CD4-positive, alpha-beta memory T cell (primary cell): ENCODE measurements at places on chromosomes 4 and X.

- DNase-seq: no peak
Measured at GRCh38 chr4:104418286-104418685, 76.4 kb downstream of the CXXC4 start.

GRCh38 chr4:54231419-54231767 lies 2.3 kb downstream of the PDGFRA start:
- no peak for DNase-seq

DNA sequence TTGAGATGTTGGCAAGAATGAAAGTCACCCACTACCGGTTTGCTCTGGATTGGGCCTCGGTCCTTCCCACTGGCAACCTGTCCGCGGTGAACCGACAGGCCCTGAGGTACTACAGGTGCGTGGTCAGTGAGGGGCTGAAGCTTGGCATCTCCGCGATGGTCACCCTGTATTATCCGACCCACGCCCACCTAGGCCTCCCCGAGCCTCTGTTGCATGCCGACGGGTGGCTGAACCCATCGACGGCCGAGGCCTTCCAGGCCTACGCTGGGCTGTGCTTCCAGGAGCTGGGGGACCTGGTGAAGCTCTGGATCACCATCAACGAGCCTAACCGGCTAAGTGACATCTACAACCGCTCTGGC lies 12.3 kb downstream of the RPL9 start:
- no peak for DNase-seq

DNA sequence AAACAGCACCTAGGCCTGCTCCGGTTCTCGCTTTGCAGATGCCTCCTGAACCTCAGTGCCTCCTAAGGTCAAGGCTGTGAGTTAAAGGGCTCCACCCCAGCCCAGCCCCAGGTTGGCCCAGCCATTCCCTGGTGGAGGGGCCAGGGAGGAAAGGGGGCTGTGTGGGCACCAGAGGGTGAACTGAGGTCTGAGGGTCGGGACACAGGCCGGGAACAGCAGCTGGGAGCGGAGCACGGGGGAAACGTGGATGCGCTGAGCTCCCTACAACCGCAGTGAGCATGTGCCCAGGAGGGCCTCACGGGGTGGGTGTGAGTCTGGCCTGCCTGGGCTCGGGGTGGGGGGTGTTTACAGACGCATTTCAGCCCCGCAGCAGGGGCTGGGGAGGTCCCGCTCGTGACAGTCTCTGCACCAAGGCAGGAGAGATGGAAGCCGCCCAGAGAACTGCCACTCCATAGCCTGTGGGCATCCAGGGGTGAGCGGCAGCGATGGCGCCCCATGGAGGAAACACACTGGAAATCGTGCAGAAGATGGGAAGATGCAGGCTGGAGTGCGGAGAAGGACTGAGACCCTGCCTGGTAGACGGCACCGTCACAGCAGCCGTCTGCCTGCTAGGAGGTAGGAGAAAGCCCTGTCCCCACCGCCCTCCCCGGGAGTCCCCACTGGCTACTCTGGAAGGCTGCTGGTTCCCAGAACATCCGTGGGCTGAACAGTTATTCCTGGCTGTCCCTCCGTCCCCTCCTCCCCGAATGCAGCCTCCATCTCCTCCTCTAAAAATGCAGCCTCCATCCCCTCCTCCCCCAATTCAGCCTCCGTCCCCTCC lies 9.9 kb upstream of the SLC25A6 start:
- DNase-seq: no peak

GRCh38 chrX:44068043-44068442 lies 94.9 kb upstream of the NDP start:
- no peak for DNase-seq

DNA sequence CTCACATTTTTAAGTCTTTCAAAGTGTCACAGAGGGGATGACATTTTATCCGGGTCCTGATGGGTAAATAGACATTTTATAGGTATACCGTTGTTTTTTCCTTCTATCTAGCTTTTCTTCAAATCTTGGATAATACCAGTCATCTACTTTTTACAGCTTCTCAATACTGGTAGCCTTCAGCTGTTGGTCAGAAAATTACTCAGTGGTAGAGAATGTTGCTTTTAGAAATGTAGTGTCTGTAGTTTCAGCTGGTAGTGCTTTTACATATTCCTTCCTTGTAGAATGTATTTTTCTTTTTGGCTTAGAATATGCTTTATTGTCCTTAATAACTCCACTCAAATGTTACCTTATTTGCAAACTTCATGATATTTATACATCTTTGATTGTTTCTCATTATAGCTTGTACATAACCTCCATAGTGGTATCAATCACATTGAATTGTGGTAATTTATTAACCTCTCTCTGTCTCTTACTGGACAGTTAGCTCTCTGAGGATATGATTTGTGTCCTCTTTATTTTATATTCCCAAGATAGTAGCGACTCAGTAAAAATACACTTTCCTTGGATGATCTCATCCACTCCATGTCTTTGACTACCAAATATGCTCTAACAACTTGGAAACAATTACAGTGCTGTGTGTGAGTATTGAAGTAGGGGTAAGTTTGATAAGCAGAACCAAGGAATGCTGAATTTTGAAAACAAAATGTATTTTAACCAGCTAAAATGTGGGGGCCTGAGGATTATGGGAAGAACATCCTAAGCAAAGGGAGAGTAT lies 53.8 kb downstream of the RAP1GDS1 start:
- DNase-seq: no peak

DNA sequence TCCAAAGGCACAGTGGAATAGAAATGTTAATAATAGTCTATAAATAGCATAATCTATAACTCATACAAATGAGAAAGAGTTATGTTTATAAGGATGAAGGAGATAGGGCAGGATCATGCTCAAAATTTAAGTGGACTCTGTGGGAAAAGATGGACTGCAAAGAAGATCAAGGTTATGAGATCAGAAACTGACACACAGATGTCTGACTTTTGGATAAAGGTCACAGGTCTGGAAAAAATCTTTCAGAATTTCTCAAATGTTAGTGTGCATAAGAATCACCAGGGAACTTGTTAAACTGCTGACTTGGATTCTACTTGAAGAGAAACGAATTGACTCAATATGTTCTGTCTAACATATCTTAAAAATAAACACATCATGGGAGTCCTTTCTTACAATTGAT lies 104.1 kb downstream of the FSTL5 start:
- no peak for DNase-seq

DNA sequence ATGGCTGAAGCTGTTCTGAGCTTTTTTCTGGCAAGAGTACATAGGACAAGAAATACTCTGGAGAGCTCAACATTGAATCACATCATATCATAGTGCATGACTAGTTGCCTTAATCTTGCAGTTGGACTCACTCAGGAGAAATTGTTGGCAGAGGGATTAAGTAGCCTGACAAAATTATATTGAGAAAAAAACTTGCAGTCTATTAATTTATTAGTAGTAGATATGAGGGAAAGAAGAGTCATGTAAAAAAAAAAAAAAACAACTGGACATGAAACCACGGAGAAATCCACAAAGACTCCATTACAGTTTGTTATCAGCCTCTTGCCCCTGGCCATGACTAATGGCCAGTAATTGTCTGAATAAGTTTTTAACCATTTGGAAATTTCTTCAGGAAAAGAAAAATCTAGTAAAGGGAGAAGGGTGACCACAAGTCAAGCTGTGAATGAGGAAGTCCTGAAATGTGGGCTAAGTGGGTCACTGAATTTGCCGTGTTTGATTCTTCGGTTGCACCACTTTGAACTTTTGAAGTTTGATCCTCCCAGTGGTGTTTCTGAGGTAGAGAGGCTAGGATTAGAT lies 45.6 kb downstream of the FHL1 start:
- DNase-seq: no peak

DNA sequence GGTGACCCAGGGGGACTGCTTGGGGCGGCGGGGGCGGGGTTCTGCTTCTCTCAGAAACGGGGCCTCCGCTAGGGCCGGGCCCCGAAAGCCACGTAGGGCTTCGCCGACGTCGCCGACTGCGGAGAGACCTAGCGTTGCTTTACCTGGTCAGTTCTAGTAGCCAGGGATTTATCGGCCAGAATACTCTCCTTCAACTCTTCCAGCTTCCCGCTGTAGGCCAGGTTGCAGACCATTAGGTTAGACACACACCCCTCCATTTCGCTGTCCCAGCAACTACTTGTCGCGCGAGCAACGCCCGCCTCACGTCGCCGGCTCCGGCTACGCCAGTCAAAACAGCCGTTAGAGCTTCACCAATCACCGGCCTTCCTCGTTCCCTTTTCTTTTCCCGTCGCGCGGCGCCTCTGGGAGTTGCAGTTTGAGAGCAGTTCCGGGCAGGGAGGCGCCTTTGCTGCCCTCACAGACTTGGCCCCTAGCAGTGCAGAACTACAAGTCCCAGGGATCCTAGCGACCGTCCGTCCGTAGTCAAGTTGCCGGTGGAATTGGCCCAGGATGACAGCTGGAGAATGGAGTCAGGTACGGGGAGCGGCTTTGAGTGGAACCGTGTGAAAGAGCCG lies at the start of the genes ATG4A and PSMD10:
Gene ATG4A (plus strand): TSS at position 515 of the 614 bp plus-strand sequence. CDS start 49 bp downstream, at position 564.
Gene PSMD10 (minus strand): TSS at position 279 of the 614 bp plus-strand sequence. CDS start 22 bp downstream, at position 257.
- DNase-seq: peak; percentile 90

DNA sequence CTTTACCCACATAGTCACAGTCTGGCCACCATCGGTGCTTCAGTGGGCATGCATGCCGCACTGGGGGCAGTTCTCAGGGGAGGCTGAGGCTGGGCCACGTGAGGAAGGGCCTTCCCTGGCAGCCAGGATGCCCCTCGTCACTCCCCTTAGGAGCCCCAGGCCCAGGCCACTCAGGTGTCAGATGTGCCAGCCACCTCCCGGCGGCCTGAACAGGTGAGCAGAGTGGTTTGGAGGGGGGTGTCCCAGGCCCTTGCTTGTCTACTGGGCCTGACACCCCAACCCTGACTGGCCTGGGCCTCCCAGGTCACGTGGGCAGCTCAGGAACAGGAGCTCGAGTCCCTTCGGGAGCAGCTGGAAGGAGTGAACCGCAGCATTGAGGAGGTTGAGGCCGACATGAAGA lies 12.1 kb downstream of the CCDC22 start:
- no peak for DNase-seq

- no peak for DNase-seq
Measured at GRCh38 chr4:113582737-113583136, 178.8 kb downstream of the CAMK2D start.

GRCh38 chrX:109992203-109992602 lies 10.7 kb upstream of the TMEM164 start:
- DNase-seq: no peak

- DNase-seq: no peak
Measured at GRCh38 chrX:77118686-77119085, 328.5 kb upstream of the FGF16 start.

DNA sequence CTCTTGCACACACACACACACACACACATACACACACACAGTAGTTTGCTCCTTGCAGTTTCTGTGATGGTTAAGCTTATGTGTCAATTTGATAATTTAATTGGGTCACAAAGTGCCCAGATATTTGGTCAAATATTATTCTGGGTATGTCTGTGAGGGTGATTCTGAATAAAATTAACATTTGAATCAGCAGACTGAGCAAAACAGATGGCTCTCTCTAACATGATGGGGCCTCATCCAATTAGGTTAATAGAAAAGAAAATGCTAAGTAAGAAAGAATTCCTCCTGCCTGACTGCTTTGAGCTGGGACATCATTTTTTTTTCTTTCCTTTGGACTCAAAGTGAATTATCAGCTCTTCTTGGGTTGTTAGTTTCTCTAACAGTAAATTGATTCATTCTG lies 191.2 kb upstream of the INTU start:
- no peak for DNase-seq

- no peak for DNase-seq
Measured at GRCh38 chrX:23896981-23897380, 10.8 kb downstream of the APOO start.

DNA sequence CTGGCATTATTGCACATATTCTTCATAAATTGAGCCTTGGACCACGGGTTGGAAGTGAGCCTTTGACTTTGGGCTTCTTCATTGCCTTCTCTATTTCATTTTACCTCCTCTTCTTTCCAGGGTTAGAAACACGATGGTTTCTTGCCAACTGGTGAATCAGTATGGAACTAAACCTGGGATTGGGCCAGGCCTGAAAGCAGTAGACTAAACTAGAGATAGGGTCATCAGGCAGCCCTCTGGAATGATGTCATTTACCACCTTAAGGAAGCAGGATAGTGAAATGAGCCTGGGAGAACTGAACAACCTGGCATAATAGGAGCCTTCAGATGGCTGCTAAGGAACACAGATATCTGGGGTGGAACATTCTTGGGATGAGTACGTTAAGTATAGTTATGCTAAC lies 67.5 kb upstream of the ATP8A1 start:
- no peak for DNase-seq

DNA sequence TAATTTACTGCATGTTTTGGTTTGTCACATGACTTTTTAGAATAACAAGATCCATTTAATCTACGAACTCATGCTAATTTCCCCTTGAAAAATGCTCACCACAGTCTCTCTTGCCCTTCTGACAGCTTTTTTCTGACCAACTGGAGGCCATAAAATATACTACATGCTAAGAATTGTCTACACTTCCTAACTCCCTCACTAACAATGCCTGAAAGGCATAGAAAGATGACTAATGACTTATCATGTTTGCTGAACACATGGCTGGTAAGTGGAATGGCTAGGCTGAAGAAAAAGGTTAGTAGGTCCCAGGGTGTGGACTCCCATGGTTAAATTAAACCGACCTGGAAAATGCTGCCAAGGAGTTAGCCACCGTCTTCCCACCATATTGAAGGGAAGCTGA lies 309.9 kb downstream of the SPOCK3 start:
- DNase-seq: no peak

DNA sequence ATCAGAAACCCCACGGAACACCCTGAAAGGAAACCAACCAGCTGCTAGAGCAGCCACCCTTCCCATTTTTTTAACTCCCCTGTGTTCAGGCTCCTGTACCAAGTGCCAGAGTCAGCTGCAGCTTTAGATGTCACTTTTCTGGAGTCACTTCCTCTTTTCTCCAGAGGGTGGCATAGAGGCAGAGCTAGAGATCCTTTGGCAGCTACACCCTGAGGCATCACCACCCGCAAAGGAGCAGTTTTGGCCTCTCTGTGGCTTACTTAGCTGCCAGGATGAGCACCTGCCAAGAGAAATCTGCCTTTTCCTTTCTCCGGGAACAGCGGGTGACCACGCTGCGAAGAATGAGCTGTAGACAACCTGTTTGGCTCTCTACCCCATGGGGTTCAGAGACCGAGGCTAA lies 58.0 kb upstream of the CHRDL1 start:
- peak; percentile 2 for DNase-seq

- DNase-seq: no peak
Measured at GRCh38 chr4:137583671-137584070, 51.4 kb upstream of the PCDH18 start.

GRCh38 chr4:45437381-45437780 lies 686.5 kb downstream of the GABRG1 start:
- no peak for DNase-seq

- DNase-seq: no peak
Measured at GRCh38 chr4:81109356-81109755, 78.8 kb downstream of the BMP3 start.

GRCh38 chrX:111008126-111008525 lies 87.9 kb upstream of the PAK3 start:
- no peak for DNase-seq

- DNase-seq: no peak
Measured at GRCh38 chr4:145881989-145882388, 56.6 kb downstream of the ZNF827 start.

- no peak for DNase-seq
Measured at GRCh38 chr4:181799561-181800069, 443.6 kb upstream of the TENM3 start.

GRCh38 chr4:11106759-11107158 lies 321.9 kb downstream of the HS3ST1 start:
- no peak for DNase-seq
